Naive thymus-derived CD8-positive, alpha-beta T cell (primary cell): ENCODE measurements at places on chromosomes 7 and 10.
A peak's percentile ranks its signal among the peaks of the same experiment; 100 is the strongest.

- no peak for DNase-seq
Measured at GRCh38 chr7:55127622-55128081, 108.8 kb downstream of the EGFR start.

DNA sequence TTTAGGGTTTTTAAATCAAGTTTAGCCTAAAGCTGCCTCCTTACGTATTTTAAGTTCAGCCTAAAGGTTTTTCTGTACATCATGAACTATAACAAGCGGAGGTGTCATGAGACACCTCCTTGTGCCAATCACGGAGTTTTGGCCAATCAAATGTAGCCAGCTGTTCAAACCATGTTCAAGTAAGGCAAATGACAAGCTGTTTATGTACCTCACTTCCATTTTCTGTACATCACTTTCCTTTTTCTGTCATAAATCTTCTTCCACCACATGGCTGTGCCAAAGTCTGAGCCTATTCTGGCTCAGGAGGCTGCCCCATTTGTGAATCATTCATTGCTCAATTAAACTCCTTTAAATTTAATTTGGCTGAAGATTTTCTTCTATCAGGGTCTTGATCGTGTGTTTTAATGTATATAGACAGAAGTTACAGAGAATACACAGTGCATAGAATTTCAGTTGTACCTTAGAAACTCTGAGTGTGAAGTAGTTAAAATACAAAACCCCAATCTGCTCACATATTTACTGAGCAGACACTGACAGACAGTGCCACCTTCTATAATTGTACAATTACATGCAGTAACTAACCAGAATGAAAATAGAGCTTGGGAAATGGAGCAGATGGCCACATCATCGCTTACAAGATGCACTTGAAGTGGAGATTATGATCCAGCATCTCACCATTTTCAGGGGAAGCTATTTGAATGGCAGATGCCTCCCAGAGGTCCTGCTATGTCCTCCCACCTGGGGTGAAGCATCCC, 76.9 kb upstream of the LANCL2 start:
- no peak for DNase-seq

- no peak for DNase-seq
Measured at GRCh38 chr7:28608731-28609130, 196.4 kb downstream of the CREB5 start.

DNA sequence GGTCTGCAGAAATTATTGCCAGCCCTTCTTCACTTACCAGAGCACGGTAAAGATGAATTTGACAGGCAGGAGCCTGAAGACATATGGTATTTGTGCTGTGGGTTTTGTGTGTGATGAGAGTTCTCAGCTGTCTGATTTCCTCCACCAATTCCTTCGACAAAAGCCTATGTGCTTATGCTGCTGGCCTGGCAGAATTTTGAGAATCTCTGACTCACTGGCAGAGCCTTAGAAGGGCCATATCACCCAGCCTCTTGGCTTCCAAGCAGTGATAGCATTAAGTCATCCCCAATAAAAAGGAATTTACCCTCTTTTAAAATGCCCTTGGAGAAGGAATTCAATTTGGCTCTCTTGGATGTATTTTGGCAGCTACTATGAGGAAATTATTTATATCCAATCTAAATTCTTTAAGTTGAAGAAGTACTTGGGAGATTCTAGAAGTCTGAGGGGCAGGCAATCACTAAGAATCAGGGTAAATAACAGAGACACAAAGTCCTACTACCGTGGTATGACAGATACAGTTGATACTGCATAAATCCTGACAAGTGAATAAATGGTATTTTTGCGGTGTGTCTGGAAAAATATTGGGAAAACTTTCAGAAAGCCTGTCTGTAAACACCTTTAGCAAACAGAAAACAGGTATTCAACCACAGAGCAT, 68.6 kb upstream of the EFCAB10 start:
- DNase-seq = no peak

DNA sequence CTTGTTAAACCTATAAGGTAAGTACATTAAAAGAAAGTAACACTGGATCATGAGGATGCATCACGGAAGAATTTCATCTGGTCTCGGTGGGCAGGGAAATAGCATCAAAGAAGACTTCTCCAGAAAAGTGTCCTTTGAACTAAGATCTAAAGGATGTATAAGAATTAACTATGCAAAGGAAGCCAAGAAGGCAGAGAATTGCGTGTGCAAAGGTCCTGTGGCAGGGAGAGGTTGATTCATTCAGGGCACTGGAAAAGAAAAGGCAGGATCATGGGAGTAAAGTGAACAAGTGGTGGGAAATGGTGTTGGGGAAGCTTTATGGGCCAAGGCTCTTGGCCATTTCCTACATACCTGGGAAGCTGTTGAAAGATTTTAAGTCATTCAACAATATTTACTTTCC, 288.3 kb downstream of the SFMBT2 start:
- DNase-seq = no peak

DNA sequence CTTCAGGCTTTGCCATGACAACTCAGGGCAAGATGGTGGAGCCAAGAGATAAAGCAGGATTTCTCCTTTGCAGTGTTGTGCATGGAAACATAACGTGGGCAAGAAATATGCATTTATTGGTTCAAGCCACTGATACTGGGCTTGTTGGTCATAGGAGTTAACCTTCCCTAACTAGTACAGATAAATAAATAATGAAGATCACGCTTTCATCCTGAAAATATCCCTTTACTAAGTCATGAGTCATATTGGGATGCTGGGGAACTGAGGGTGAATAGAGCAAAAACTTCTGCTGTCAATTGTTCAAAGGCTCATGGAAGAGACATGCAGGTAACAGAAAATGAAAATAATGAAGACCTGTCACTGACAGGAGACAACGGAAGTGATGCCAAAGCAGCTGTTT, 55.5 kb downstream of the TES start:
- no peak for DNase-seq

- DNase-seq = no peak
Measured at GRCh38 chr10:107834706-107835105, 670.2 kb upstream of the SORCS1 start.

- peak; percentile 4 for DNase-seq
Measured at GRCh38 chr10:24503461-24504320, 220.0 kb downstream of the ARHGAP21 start.

- peak; percentile 44 for DNase-seq
Measured at GRCh38 chr7:148700661-148701064, 2.0 kb downstream of the CUL1 start.

DNA sequence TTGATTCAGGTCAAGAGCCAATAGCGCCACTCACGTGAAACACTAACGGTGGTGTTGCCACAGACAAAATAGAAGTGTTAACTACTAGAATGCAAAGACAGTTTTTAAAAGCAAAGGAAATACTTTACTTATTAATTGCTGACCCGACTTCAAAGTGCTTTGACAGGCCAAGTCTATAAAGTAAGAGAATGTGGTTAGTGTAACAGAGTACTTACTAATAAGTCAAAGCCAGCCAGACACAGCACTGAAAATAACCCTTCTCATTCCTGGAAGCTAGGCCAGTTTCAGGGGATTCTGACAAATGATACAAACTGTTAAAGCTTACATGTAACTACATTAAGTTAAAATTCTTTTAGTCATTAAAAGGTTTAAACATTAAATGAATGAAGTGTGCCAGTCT, 50.3 kb downstream of the ENO4 start:
- DNase-seq = no peak

DNA sequence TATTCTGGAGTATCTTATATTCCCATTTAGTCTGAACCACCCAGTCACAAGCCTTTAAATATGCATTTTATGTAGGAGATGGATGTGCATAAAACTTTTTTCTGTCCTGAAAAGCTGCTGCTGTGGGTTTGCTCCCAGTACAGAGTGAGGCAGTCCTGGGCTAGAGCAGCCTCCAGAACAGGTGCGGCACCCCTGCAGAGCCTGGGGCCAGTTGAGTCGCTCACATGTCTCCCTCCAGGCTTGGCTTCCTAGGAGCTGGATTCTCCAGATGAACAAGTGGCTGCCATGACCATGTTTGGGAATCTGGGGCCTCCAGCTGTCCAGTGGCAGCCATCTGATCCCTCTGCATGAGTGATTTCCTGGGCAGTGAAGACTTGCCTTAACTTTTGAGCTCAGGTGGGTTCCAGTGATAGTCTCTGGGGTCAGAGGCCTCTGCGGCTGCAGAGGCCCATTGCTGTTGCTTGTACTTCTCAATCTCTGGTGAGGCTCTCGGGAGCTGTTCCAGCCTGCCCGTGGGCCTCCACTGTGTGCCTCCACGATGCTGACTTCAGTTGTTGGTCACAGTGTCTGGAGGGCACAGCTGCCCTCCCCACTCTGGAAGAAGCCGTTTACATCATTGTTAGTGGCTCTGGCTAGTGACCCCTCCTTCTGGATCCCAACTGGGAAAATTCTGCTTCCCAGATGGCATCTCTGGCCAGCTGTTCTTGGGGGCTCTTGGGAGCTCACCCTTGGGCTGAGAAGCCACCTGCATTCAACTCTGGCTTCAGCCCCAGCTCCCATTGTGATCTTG, 120.4 kb downstream of the EMX2 start:
- no peak for DNase-seq

DNA sequence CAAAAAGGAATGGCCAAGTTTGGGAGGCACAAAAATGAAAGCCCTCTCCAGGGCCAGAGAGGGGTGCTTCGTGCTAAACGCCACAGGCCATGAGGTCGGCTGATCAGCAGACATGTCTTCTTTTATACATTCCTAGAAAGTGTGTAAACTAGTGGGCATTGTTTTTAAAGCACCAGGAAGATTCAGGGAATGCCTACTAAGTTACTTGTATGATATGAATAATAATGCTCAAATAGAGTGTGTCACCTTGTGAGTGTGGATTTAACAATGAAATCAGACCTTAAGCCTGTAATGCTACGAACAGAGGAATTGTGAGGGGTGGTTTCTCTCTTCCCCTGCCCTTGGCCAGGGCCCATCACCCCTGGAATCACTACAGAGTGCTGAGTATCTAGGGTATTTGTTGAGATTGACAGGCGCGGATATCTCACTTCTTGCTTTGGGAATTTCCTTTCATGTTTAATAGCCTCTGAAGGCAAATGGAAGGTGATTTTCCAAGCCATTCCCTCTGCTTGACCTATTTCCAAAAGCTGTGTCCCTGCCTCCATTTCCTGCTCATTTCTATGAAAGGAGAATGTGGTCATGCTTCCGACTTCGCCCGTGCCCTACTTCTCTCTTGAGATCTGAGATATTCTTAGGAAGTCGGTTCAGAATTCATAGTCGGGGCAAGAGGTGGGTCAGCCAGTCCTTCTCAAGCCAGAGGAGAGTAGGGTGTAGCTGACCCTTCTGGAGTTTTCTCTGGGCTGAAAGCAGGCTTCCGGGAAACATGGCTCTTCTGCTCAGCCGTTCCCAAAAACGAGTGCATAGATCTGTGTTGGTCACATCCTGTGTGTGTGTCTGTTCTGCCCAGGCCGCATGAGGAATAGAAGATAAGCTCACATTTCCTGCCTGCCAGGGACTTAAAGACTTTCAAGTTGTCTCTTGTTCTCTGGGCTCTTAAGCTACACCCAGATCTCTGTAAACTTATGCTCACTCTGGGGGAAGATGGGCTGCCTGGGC, 167.8 kb upstream of the ITGB1 start:
- no peak for DNase-seq

DNA sequence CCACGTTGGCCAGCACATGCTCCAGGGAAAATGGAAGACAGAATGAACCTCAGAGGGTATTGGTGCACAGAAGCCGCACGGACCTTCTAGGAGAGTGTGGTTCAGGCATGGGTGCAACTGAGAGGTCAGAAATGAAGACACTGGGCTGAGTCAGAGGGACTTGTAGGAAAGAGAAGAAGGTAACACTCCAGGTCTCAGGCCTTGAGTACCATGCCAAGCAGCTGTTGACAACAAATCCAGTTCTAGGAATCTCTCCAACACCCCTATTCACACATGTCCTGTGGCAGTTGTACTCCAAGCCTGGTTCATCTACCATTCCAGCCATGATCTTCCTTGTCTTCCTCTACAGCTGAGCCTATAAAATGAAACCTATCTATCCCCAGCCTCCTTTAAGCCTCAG, 251.6 kb downstream of the USP6NL start:
- DNase-seq = no peak

- DNase-seq = no peak
Measured at GRCh38 chr10:34853357-34853756, 38.3 kb upstream of the PARD3 start.

DNA sequence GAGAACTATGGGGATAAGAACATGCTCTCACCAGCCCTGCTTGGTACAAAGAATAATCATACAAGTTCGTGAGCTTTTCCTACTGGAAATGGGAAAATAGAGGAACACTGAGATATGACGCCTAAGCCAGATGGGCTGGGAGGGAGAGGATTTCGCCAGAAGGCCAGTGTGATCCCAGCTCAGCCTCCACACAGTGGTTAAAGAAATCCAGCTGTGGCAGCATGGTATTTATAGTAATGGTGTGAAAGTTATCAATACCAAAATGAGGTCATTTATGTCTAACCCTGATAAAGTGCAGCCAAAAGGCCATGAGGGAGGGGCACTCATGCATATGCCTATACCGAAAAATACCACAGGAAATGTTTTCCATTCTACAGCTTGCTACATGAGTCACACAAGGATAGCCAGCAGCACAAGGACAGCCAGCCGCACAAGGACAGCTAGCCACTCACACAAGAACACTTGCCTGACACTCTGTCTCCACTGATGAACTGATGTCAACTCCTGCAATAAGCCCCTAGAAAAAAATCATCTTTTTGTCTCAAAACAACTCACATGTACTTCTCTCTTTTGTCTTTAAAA, 49.4 kb downstream of the FRMPD2 start:
- DNase-seq = no peak

GRCh38 chr10:68233046-68233445, 1.1 kb upstream of the ATOH7 start:
- DNase-seq = no peak

GRCh38 chr7:42217548-42217947, 19.5 kb downstream of the GLI3 start:
- DNase-seq = no peak

DNA sequence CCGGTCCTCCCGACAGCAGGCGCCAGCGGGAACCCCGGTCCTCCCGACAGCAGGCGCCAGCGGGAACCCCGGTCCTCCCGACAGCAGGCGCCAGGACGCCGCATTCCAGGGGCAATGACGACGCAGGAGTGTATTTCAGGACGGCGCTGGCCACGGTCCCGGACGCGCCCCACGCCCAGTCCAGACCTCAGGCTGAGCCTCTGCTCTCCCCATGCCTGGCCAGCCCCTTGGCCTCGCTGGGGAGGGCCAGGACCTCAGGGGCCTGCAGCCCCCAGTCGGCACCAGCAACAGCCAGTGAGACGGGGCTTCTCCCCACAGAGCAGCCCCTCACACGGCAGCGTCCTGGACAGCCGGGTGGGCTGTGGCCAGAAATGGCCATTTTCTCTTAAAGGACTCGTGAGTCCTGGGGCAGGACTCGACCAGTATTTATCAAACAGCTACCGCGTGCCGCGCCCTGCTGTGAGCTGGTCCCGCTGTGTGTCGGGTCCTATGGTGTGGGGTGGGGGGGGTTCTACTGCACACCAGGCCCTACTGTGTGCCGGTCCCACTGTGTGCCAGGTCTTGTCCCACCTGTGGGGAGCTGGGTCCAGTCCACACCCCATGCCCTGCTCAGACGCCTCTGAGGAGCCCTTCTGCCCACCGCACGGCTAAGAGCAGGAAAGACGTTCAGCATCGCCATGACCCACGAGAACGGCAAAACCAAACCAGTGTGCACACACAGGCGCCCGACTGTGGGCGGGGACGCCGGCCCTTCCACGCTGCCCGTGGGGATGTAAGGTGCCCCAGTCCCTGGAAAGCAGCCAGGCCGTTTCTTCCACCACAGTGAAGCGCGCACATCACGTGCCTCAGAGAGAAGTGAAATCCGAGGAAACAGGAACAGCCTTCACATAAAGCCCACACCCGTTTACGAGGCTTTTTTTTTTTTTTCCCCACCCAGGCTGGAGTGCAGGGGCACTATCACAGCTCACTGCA, 33.3 kb downstream of the GET4 start:
- DNase-seq = peak; percentile 35
